ENCODE measurements at places on chromosomes 16 and 17.

DNA sequence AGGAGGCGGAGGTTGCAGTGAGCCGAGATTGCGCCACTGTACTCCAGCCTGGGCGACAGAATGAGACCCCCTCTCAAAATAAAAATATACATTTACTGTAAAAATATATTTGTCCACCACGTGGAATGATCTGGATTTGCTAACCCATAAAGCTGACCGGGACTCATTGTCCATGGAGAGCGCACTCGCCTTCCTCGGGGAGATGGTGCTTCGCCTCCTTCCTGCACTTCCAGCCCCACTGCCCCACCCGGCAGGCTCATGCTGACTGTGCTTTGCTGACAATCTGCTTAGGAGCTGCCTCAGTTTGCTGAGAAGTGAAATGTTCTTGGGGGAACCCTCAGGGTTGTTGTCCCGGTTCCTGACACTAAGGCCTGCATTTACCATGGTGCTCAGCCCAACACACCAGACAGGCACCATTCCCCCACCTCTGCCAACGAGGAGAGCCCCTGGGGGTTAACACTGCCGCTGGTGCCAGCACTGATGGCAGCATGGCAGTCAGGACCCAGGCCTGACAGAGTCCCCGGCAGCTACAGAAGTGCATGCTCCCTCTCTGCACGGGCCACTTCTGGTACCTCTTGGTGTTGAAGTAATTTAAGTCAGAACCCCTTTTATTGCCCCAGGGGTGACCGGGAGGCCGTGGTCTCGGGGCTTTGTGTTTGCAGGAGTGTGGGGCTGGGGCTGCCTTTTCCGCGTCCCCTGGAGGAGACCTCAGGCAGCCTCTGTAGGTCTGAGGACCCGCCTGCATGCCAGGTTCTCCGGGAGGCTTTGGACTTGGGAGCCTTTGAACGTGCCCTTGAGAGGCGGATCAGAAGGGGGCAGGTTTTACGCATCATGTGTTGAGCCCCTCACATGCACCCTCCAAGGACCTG, 2.5 kb downstream of the NUBP2 start:
- no peak for DNase-seq

GRCh38 chr17:61385577-61386236, 13.9 kb upstream of the TBX2 start:
- DNase-seq = no peak

DNA sequence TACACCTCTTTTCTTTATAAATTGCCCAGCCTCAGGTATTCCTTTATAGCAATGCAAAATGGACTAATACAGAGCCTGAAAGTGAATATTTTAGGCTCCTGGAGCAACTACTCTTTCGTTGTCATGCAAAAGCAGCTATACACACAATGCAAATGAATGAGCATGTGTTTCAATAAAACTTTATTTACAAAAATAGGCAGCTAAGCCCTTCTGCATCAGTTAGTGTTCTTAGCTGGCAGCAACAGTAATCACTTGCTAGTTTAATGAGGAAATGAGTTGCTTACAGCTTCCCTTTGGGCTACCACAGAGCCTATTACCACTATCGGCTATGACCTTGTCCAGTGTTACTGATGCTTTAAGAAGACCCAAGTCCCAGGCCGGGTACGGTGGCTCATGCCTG, 402.9 kb downstream of the XYLT1 start:
- no peak for DNase-seq

DNA sequence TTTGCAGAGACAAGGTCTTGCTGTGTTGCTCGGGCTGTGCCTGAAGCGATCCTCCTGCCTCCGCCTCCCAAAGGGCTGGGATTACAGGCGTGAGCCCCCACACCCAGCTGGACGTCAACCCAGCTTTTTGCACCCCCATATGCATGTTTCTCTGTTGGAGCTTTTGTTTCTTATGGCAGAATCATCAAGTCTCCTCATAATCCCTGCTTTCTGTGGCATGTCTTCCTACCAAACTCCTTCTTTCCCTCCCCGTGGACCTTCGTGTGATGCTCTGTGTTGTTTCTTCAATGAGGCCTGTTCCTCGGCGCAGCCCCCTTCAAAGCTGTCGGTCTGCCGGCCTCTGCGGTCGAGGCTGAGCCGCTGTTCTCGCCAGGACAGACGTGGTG, 71.6 kb downstream of the METRNL start:
- no peak for DNase-seq

GRCh38 chr17:35645923-35646322, 58.8 kb downstream of the AP2B1 start:
- DNase-seq = no peak

- no peak for DNase-seq
These were observed 37.8 kb upstream of the MYOCD start for GRCh38 chr17:12627781-12628451.

- no peak for DNase-seq
These were observed 94.8 kb downstream of the TNFRSF13B start for GRCh38 chr17:16877099-16877498.

DNA sequence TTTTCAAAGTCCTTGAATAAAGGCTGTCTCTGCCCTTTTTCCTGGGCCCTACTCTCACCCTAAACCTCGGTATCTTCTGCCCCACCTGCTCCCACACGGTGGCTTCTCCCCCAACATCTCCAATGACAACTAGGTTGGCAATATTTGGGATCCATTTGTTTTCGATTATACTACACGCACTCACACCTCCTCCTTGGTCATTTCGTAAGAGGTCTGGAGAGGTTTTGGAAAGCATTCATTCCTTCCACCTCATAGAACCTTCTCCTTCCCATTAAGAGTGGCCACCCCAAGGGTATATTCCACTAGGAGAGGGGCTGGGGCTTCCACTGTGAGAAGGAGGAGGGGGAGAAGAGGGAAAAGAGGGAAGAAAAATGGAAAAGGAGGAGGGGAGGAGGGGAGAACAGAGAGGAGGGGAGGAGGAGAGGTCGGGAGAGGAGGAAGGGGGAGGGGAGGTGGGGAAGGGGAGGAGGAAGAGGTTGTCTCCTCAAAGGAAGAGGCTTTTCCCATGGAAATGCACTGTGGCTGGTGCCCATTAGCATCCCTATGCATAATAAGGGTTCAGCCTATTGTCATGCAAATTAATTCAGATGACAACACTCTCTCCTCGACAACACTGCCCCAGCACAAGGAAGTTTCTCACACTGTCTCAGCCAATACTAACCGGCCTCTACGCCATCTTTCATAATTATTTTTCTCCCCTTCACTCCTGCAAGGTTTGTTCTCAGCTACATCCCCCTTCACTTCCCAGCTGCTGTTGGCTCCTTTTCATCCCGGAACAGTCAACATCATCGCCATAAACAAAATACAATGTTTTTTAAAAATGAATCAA, 30.0 kb downstream of the SOX9 start:
- DNase-seq = no peak

- DNase-seq = no peak
These were observed 33.9 kb downstream of the NGFR start for GRCh38 chr17:49528966-49529365.

DNA sequence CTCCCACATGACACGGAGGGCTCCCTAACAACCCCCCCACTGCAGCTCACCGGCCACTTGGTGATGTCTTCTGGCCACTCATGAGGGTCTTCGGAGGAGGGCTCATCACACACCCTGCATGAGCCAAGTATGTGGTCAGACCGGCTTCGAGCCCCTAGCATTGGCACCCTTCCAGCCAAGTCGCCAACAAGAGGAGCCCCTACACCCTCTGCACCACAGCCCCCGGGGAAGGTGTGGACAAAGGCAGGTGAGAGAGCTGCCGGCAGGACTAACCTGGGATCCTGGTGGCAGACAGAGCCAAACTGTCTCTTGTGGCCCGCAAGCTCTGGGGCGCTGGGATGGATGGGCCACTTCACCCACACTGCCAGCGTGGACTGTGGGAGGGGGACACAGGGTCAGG, 6.5 kb downstream of the SNRNP25 start:
- DNase-seq = no peak

GRCh38 chr16:23207485-23207884, 24.9 kb downstream of the SCNN1G start:
- DNase-seq = no peak

- DNase-seq = no peak
These were observed 24.0 kb upstream of the CDC42EP4 start for GRCh38 chr17:73335591-73336407.

DNA sequence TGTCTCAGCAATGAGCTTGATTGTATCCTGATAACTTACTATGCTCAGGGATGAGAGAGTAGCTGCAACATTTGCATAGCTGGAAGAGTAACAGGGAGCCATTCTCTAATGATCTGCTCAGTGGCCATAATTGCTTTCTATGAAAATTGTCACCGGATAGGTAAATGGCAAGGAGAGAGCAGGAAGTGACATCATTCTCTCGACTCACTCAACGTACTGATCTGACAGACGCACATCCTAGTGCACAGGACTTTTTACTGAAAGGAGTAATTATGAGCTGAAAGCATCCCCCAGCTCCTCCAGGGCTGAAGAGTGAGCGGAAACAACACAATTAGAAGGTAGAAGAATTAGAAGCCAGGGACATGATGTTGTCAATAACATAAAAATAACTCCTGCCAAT, 71.8 kb downstream of the IRX5 start:
- DNase-seq = no peak

GRCh38 chr16:30350134-30350871, 4.8 kb downstream of the CD2BP2 start:
- no peak for DNase-seq

GRCh38 chr16:23160574-23160973, 11.3 kb upstream of the USP31 start:
- no peak for DNase-seq

DNA sequence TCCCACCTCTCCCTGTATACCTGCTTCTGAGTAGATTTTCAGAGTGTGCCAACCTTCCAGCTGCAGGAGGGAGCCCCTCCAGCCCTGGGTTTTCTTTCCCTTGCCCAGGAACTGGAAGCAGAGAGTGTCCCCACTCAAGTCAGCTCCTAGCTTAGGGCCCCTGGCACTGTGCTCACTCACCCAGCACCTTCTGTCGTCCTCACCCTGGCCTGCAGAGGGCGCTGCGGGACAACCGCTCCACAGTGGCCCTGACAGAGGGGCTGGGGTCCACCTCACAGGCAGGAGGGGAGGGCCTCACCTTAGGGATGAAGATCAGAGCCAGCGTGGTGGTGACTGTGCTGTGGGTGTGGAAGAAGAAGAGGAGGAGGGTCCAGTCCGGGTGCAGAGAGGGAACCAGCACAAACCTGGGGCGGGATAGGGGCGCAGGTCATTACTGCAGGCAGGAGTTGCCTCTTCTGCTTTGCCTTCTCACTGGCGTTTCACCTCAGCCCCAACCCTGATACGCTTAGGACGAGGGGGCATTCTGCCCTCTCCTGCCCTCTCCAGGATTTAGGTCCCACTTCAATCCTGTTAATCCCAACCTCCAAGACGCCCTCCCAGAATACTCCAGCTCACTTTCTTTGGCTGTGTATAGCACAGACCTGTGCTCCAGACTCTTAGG, 10.0 kb downstream of the GPR179 start:
- peak; percentile 33 for DNase-seq

DNA sequence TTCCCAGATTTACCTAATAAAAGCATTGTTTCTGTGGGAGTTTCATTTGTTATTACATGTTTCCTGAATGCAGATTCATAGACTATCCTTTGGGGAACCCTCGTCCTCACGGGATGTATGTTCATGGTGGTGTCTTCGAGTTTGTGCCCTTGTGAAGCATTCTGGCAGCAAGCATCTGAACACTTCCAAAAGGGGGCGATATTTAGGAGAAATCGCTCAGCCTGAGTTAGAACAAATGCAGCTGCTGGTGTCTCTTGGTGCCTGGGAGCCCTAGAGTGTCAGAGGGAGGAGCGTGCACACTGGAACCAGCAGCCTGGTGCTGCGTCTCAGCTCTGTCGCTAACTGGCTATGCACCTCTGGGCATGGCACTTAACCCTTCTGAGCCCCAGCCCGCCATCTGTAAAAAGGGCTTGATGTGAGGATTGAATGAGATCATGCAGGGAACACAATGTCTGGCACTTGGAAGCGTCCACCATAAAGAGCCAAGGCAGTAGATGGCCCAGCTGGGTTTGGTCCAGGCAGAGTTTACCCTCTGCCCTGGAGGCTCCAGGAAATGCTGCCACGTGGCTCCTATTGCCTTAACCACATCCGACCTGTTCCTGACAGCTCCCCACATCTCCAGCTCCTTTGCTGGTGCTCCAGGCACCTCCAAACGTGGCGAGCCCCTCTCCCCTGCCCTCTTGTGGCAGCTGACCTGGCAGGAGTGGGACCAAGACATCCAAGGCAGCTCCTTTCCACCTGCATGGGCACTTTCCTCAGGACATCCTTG, 25.0 kb upstream of the C16orf78 start:
- no peak for DNase-seq

DNA sequence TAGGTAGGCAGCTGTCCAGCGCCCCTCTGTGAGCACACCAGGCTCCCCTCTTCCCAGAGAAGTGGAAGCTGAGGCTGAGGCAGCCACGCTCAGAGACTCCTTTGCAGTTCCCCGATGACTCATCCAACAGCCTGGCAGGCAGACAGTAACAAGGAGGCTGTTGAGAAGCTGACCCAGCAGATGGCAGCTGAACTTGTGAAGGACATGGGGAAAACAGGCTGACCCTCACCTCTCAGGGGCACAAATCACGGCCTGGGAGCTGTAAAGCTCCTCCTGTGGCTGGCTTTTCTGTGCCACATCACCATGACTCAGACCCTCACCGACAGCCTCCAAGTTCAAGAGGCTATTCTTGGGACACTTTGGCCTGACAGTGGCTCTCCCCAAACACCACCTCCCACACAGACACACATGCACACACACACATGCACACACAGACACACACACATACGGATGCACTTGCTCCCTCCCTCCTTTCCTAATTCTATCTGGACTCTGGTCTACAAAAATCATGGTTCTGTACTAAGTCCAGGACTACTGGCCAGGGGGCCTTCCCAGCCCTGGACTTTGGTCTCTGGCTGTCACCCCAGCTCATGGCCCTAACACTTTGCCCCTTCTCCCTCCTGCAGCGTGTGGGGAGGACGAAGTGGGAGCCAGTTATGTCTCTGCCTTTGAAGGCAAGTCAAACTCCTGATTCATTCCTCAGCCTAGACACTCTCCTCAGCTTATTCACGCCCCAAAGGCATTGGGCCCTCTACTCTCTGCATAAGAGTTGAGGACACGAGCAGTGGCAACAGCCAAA, 23.2 kb downstream of the MAP3K14 start:
- no peak for DNase-seq

DNA sequence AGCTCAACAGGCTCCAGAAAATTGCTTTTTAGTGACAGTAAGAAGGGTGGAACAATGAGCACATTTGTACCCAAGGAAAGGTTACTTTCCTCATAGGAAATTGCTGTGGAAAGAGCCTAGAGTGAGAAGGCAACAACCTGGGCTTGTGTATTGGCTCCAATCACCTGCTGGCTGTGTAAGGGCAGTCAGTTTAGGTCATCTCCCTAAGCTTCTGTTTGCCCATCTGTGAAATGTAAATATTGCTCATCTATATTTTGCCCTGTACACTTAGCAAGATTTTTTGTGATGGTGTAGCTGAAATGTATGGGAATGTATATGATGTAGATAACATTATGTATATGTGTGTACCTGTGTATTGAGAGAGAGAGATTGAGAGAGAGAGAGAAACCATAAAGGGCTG, 225.2 kb upstream of the MPHOSPH6 start:
- no peak for DNase-seq

GRCh38 chr16:79982361-79982760, 381.8 kb upstream of the MAF start:
- no peak for DNase-seq

All from CD4-positive, alpha-beta T cell treated with Interferon alpha-2 for 1 hour (primary cell).